ENCODE measurements at places on chromosomes 12 and 14. TPM values are rescaled to one million over a fixed set of nuclear protein-coding genes. Genes with fewer than 3 reads are reported as not detected.
A peak's percentile ranks its signal among the peaks of the same experiment; 100 is the strongest.

DNA sequence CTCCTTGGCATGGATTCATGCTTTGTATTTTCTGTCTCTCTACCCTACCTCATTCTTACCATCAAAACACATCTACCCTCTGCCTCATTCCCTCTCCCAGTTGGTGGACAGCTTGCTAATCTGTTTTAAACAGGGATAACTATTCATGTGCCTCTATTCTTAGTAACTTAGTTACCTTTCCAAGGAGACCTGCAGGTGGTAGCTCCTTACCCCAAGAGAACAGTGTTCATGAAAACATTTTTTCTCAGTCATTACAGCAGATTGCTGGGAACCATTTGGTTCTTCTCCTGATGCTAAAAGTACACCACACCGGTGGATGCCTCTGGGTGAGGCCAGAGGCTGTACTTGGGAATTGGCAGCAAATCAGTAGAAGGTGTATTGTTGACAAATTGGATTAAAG lies 73.0 kb downstream of the CMKLR1 start:
- no peaks in the 10 kb centered on the region for H3K36me3 ChIP-seq
- no peaks in the 10 kb centered on the region for H3K27me3 ChIP-seq
- DNase-seq = no peak
- no peaks in the 10 kb centered on the region for H3K4me1 ChIP-seq

- H3K4me3 ChIP-seq = no peak overlapping the region
- no peaks in the 10 kb centered on the region for H3K36me3 ChIP-seq
- peaks cover 10% of the 10 kb centered on the region for H3K27me3 ChIP-seq
- DNase-seq = peak; percentile 85
These were observed 16.6 kb downstream of the FBRSL1 start for GRCh38 chr12:132506328-132507160.

GRCh38 chr14:67837011-67837624 lies 17.5 kb downstream of the RAD51B start:
- H3K36me3 ChIP-seq = no peaks in the 10 kb centered on the region
- H3K4me3 ChIP-seq = no peak overlapping the region
- no peaks in the 10 kb centered on the region for H3K4me1 ChIP-seq

GRCh38 chr12:85130646-85131045 lies 94.5 kb downstream of the LRRIQ1 start:
- H3K4me3 ChIP-seq = no peak overlapping the region
- no peak for DNase-seq
- H3K27ac ChIP-seq = no peak overlapping the region
- no peaks in the 10 kb centered on the region for H3K36me3 ChIP-seq

DLGAP5 gene
- total RNA-seq = 83.2 TPM
